CD4-positive, alpha-beta T cell treated with Interferon alpha-2 for 1 hour (primary cell): ENCODE measurements at places on chromosomes 11 and 22.

GRCh38 chr22:27476729-27477128 lies 324.8 kb downstream of the MN1 start:
- no peak for DNase-seq

DNA sequence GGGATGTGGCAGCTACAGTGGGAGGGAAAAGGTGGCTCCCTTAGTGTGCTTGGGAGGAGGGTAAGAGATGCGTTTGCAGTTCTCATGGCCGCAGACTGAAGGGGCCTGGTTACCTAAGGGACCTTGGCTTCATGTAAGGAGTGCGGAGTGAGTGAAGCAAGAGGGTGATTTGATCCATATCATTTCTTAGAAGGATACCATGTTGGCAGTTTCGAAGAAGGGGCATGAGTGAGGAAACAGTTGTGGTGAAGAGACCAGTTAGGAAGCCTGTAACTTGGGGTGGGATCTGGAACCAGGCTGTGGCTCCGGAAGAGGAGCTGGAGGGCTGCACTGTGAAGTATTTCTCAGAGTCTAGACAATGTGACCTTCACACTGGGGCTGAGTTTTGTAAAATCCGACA lies 45.0 kb downstream of the ST3GAL4 start:
- DNase-seq: no peak

DNA sequence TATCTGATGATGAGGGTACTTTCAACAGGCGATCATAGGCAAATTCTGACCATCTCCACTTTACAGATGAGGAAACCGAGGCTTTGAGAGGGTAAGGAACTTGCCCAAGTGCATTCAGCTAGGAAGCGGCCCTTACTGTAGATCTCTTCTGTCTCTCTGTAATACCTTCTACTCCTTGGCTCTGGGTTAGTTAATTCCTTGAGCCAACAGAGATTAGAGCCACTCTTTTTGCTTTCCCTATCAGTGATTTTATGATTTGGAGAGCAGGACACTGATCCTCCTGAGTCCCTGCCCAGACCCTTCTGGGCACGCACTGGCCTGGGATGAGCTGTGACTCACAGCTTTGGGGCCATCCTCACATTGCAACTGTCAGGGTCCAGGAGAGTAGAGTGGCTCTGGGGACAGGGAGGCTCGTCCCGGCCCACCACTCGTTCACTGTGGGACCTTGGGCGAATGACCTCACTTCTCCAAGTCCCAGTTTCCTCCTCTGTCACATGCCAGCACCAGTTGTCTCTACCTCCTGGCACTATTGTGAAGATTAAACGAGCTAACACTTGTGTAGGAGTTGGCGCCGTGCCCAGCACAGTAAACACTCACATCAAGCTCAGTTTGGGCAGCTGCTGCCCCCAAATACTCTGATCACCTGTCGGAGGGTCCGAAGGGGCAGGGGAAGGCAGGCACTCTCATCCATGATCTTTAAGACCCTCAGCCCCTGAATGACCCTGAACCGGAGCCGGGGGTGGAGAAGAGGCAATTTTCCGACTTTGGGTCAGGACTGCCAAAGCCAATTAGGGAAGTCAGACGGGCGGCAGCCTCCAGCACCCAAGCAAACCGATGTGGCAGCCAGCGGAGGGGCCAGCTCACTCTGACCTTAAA lies 235.0 kb downstream of the MIAT start:
- DNase-seq: no peak

- DNase-seq: no peak
These were observed 30.4 kb downstream of the CYP2R1 start for GRCh38 chr11:14861680-14862079.

- no peak for DNase-seq
These were observed 4.6 kb upstream of the CDC42BPG start for GRCh38 chr11:64848826-64849597.

DNA sequence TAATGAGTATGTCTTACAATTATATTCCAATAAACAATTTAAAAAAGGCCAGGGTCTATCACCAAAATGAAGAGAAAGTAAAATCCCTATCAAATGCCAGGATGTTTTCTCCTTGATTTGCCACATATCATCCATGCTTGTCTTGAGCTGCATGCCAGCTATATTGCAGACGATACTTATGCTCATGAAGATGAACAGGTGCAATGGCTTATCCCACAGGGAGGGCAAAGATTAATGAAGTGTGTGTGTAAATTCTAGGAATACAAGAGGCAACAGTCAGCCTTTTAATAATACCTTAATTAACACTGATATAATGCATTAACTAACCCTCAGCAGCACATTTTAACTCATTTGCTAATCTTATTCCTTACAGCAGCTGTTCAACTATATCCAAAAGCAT lies 850.5 kb downstream of the KCNA4 start:
- DNase-seq: no peak

DNA sequence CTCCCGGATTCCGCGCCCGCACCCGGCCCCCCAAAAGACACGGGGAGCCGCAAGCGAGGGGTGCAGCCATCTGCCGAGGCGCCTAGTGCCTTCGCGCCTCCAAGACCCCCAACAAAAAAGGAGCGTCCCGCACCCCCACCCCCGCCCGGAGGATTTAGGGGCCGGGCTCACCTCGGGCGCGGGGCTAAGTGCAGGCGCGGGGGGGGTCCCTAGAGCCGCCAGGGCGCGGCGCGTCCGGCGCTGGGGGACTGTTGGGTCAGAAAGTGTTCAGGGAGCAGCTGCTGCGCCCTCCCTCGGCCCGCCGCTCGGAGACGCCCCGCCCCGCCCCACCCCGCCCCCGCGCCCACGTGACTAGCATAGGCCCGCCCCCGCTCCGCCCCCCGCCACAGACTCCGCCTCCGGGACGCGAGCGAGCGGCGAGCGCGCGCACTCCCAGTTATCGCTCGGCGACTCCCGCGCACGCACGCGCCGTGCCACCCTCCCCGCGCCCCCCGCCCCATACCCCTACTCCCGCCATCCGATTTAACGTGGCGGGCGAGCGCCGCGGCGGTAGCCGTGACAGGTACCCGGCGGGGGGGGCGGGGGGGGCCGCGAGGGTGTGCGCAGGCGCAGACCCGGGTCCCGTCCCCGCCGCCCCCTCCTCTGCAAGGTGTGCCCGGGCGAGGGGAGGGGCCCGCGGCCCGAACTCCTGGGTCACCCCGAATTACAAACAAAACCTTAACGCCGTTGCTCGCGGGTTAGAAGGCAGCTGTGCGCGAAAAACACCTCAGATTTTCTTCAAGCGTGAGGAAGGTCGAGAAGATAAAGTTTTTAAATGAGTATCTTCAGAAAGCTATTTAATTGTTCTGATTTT lies 56.2 kb downstream of the KCNJ4 start:
- peak; percentile 89 for DNase-seq

- no peak for DNase-seq
These were observed 5.8 kb downstream of the TCN2 start for GRCh38 chr22:30612789-30613188.

GRCh38 chr11:122723576-122723975 lies 68.1 kb downstream of the UBASH3B start:
- DNase-seq: no peak
